ENCODE measurements at places on chromosomes 16 and 17. TPM values are rescaled to one million over a fixed set of nuclear protein-coding genes. Genes with fewer than 3 reads are reported as not detected.

GRCh38 chr16:88610909-88611812 is 27.2 kb upstream of the IL17C start:
- H3K27me3 ChIP-seq: no peaks in the 10 kb centered on the region
- no peaks in the 10 kb centered on the region for H3K36me3 ChIP-seq
- H3K4me1 ChIP-seq: no peaks in the 10 kb centered on the region
- H3K27ac ChIP-seq: no peak overlapping the region

Gene MAPK7
- 23.6 TPM for total RNA-seq

GRCh38 chr17:43676471-43676870 is 14.7 kb upstream of the MEOX1 start:
- H3K36me3 ChIP-seq: no peaks in the 10 kb centered on the region
- no peak overlapping the region for H3K27ac ChIP-seq
- H3K27me3 ChIP-seq: no peaks in the 10 kb centered on the region
- H3K4me3 ChIP-seq: no peak overlapping the region
- peaks cover 16% of the 10 kb centered on the region for H3K4me1 ChIP-seq

Gene ALOX12
- 0.29 TPM for total RNA-seq

Gene HOXB2
- 11.8 TPM for total RNA-seq

Gene CSH2
- total RNA-seq: not detected

DNA sequence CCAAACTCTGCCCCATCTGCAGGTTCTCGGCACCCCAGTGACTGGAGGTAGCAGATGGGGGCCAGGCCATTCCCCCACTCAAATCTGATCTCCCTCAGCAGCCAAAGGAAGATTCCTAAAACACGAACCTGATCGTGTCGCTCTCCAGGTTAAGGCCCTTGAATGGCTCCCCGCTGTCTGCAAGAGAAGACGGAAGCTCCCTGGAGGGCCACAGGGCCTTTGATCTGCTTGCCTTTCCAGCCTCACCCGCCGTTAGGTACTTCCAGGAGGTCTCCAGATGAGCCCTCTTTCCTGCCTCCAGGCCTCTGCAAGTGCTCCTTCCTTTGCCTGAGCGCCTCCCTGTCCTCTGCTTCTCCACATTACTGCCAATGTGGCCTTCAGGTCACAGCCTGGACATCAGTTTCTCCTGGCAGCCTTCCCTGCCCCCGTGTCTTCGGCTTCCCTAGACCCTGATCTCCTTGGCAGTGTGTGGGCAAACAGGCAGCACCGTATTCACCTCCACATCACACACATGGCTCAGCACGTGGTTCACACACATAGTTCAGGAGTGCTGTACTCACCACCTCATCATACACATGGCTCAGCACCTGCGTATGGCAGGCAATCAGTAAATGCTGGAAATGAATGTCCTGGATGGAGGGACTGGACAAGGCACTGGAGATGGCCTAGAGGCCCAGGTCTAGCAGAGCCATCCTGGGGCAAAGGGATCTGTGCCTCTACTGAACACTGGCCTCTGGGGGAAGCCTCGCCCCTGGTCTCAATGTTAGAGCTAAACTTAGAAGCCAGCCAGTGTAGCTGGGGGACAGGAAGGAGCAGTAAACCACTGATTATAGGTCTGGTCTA is 26.4 kb upstream of the MRPS23 start:
- peaks cover 49% of the 10 kb centered on the region for H3K4me1 ChIP-seq
- no peak overlapping the region for H3K4me3 ChIP-seq
- H3K27ac ChIP-seq: peak overlapping the region; percentile 65
- no peaks in the 10 kb centered on the region for H3K27me3 ChIP-seq

Gene ADAP2
- 46.1 TPM for total RNA-seq

DNA sequence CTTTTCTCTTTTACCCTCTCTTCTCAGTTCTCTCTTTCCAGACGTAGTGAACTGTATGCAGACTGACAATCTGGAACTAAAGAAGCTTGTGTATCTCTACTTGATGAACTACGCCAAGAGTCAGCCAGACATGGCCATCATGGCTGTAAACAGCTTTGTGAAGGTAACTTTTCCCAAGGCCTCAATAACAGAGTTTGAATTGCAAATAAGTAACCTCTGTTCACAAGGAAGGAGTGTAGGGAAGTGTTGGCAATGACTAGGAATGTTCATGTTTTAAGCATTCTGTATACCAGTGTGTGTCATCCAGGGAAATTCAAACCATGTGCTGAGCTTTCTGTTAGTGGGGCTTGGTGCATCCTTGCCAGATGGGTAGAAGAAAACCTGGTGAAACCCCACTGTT is 18.6 kb downstream of the AP2B1 start:
- no peak overlapping the region for H3K4me3 ChIP-seq
- peaks cover 98% of the 10 kb centered on the region for H3K36me3 ChIP-seq
- DNase-seq: no peak

DNA sequence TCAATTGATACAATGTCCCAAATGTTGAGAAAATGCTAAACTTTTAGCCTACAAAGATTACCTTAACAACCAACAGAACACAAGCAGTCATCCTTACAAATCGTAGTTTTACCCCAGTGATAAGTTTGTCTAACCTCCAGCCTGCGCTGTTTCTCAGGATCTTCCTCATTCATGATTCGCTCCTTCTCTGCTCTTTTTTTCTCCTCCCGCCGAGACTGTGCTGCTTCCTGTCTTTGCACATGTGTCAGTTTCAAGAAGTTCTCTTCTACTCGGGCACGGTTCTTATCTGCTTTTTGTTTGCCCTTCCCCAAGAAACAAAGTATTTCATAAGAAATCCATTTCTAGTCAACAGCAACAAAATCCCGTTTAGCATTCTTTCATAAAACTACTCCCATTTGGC is 10.2 kb upstream of the STRADA start:
- no peak for DNase-seq
- peak overlapping the region; percentile 45 for H3K27ac ChIP-seq
- no peaks in the 10 kb centered on the region for H3K4me1 ChIP-seq
- H3K36me3 ChIP-seq: no peaks in the 10 kb centered on the region

GRCh38 chr16:55506083-55506482 is 2.8 kb upstream of the LPCAT2 start:
- H3K27ac ChIP-seq: no peak overlapping the region
- H3K27me3 ChIP-seq: no peaks in the 10 kb centered on the region
- DNase-seq: no peak
- no peaks in the 10 kb centered on the region for H3K36me3 ChIP-seq
- peaks cover 39% of the 10 kb centered on the region for H3K4me1 ChIP-seq

DNA sequence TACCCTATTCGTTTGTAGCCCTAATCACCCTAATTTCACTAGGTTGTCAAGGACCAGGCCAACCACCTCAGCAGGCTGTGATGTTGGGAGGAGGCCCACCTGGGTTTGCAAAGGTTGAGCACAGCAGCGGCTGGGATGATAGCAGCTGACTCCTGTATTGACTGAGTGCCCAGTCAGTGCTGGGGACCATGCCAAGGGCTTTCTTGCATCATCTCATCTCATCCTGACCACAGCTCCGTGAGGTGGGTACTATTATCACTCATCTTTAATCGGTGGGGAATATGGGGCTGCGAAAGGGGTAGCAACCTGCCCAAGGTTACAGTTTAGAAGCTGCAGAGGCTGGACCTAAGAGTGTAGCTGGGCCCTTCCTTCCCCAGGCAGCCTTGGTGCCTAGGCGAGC is 11.7 kb downstream of the ATPAF2 start:
- H3K27ac ChIP-seq: no peak overlapping the region
- H3K4me1 ChIP-seq: peaks cover 28% of the 10 kb centered on the region
- H3K27me3 ChIP-seq: no peaks in the 10 kb centered on the region
- no peak for DNase-seq

Gene SLFN11
- 92.7 TPM for total RNA-seq

DNA sequence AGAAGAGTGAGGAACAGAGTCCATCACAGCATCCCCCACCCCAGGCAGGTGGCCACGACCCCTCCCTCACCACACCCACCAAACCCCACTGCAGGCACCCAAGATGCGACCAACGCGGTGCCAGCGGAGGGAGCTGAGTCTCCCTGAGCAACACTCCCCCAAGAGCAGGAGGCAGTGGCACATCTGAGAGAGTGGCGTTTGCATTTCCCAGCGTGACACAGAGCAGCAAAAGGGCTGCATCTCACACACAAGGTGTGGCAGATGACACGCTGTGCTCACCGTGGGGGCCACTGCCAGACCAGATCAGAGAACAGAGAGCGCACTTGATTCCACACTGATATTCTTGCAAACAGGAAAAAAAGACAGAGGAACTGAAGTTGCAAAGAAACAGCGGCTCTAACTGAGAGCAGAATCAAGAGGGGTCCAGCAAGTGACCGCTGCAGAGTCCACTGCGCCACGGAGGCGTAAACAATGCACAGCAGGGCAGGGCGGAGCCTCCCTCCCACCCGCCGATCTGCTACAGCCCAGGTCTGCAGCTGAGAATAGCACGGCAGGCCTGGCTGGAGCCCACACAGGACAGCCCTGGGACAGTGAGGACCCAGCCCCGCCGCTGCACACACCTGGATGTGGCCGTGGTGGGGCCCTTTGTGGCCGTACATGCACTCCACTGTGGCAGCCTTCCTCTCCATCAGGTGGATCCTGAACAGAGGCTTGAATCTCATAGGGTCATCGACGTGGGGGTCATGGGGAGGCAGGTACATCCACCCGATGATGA is 26.0 kb upstream of the C16orf95 start:
- no peaks in the 10 kb centered on the region for H3K27me3 ChIP-seq
- no peak overlapping the region for H3K27ac ChIP-seq
- H3K4me1 ChIP-seq: no peaks in the 10 kb centered on the region
- H3K36me3 ChIP-seq: no peaks in the 10 kb centered on the region
- no peak for DNase-seq
- H3K4me3 ChIP-seq: no peak overlapping the region

DNA sequence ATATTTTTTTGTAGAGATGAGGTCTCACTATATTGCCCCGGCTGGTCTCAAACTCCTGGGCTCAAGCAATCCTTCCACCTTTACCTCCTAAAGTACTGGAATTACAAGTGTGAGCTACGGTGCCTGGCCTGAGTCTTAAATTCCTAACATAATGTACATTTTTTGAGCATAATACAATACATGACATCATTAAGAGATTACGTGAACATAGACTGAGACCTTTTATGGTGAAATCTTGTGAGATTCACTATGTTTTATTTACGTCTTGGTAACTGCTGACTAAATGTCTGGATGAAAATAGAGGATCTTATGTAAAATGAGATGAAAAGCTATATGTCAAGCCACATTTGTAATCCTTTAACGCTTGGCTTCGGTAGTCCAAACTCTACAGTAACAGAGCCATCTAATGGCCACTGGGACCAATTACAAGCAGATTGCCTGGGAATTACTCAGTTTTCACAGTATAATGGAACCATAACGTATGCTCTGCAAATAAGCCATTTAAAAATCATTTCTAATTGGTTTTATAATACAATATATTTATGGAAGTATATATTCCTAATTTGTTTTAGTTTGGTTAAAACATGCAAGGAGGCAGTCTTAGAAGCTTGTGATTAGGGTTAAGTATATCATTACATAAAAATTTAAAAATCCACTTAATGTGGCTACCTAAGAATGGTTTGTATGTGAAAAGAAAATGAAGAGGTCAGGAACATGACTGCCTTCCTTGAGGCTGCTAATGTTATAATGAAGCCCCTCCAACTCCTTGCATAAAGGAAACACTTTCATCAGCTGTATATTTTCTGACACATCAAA is 8.1 kb upstream of the EFCAB13 start:
- H3K4me3 ChIP-seq: no peak overlapping the region
- peak overlapping the region; percentile 2 for H3K27ac ChIP-seq
- no peaks in the 10 kb centered on the region for H3K36me3 ChIP-seq
- peaks cover 4% of the 10 kb centered on the region for H3K4me1 ChIP-seq
- DNase-seq: peak; percentile 60
- H3K27me3 ChIP-seq: no peaks in the 10 kb centered on the region

- DNase-seq: no peak
- no peak overlapping the region for H3K4me3 ChIP-seq
- no peaks in the 10 kb centered on the region for H3K4me1 ChIP-seq
- H3K27ac ChIP-seq: no peak overlapping the region
- H3K36me3 ChIP-seq: no peaks in the 10 kb centered on the region
Observed at GRCh38 chr16:80408014-80408413, 132.8 kb upstream of the DYNLRB2 start.

GRCh38 chr16:69644790-69645189 is 79.0 kb downstream of the NFAT5 start:
- DNase-seq: no peak
- no peak overlapping the region for H3K4me3 ChIP-seq
- H3K27me3 ChIP-seq: no peaks in the 10 kb centered on the region

DNA sequence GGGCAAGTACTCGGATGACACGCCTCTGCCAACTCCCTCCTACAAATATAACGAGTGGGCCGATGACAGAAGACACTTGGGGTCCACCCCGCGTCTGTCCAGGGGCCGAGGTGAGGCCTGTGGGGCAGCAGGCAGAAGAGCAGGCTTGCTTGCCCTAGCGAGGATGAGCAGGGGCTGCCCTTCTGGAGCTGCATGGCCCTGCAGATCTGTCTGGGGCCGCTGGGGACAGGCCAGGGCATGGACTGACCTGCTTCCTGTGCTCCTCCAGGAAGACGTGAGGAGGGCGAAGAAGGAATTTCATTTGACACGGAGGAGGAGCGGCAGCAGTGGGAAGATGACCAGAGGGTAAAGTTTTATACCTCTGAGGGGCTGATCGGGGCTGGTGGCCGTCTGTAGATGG is 5.3 kb downstream of the DHX38 start:
- H3K36me3 ChIP-seq: no peaks in the 10 kb centered on the region
- H3K27me3 ChIP-seq: no peaks in the 10 kb centered on the region
- no peak overlapping the region for H3K4me3 ChIP-seq
- no peak overlapping the region for H3K27ac ChIP-seq

Gene ZNF213
- total RNA-seq: 12.0 TPM

DNA sequence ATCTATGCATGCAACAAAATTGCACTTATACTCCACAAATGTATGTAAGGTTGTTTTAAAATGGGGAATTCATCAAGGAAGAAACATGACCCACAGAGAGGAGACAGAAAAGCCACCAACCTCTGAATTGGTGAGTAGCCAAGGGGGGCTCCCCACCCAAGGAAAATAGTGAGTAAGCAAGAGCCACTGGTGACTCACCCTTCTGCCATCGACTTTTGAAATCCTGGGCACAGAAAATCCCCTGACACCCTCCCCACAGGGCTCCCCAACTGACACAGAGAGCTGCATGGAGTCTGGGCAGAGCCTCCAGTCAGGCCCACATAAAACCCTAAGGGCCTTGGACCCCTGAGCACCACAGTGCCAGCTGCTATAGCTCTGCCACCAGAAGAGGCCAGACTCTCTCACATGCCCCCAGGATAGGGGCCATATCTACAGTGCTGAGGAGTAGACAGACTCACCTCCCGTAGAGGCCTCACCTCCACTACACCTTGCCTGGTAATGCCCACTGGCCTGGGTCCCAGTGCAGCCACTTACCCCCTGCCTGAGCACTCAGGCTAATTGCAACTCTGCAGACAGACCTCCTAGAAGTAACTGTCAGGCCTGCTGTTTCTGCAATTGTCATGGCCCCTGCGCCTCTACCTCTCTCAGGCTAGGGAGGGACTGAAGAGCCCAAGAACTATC is 244.7 kb upstream of the WSB1 start:
- no peak overlapping the region for H3K4me3 ChIP-seq
- no peaks in the 10 kb centered on the region for H3K36me3 ChIP-seq
- H3K27ac ChIP-seq: no peak overlapping the region
- H3K4me1 ChIP-seq: no peaks in the 10 kb centered on the region
- H3K27me3 ChIP-seq: no peaks in the 10 kb centered on the region

DNA sequence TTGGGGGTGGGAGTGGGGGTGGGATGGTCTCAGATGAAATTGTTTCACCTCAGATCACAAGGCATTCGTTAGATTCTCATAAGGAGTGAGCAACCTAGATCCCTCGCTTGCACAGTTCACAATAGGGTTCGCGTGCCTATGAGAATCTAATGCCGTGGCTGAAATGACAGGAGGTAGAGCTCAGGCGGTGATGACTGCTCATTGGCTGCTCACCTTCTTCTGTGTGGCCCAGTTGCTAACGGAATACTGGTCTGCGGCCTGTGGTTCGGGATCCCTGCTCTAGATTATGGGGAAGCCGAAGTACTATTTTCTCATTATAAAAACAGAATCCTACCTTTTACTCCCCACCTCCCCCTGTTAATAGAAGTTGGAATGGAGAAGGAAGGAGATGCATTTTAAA is 18.9 kb downstream of the CLTC start:
- H3K36me3 ChIP-seq: peaks cover 7% of the 10 kb centered on the region
- H3K4me3 ChIP-seq: no peak overlapping the region
- H3K27me3 ChIP-seq: no peaks in the 10 kb centered on the region
